ENCODE measurements at places on chromosomes 4 and X.

- DNase-seq = no peak
These were observed 52.2 kb downstream of the ADRA2C start for GRCh38 chr4:3818371-3818770.

GRCh38 chr4:146099585-146099984 is 75.9 kb upstream of the LSM6 start:
- DNase-seq = no peak

DNA sequence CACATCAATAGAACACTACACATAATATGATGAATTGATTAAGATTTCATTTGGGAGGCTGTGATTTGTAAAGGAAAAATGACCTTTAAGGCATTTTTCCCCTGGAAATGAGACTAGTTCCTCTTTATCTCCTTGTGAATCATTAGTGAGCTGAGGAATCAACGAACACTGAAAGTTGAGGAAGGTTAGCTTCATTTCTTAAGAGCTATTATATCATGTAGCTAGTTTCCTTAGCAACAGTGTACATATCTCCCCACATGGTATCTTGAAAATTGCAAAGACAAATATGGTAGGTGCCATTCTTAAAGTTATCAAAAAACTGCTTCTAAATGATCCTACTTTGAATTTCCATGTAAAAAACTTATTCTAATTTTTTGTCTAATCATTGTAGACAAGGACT is 127.5 kb upstream of the NRK start:
- no peak for DNase-seq

DNA sequence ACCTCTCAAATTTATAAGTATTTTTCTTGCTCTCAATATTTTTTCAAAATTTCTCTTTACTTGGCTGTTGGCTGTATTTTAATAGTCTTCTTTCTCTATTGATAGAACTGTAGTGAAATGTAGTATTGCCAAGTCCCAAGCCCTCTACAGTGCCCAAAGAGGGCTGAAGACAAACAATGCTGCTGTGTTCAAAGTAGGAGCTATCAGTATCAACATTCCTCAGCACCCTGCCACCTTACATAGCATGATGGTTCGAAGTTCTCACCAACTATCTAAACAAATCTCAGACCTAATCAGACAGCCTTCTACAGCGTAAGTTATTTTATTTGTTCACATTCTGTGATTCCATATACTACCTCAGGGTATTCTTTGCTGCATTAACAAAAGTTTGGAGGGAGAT is 99.1 kb upstream of the ADAD1 start:
- no peak for DNase-seq

- no peak for DNase-seq
These were observed 885 bp downstream of the CCDC110 start for GRCh38 chr4:185470501-185471195.

DNA sequence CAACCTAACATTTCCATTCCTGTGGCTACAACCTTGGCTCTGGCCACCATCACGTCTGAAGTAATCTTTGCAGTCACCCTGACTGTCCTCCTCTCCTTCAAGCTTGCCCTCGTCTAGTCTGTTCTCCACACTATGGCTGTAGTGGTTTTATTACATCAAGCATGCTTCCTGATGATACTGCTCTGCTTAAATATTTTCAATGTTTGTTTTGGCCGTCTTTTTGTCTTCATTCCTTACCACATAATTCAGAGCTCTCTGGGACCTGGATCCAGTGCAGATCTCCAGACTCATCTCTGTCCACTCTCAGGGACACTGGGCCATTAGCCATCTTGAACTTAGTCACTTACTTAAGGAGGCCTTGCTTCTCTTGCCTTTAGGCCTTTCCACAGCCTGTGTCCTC is 27.7 kb upstream of the FREM3 start:
- no peak for DNase-seq

DNA sequence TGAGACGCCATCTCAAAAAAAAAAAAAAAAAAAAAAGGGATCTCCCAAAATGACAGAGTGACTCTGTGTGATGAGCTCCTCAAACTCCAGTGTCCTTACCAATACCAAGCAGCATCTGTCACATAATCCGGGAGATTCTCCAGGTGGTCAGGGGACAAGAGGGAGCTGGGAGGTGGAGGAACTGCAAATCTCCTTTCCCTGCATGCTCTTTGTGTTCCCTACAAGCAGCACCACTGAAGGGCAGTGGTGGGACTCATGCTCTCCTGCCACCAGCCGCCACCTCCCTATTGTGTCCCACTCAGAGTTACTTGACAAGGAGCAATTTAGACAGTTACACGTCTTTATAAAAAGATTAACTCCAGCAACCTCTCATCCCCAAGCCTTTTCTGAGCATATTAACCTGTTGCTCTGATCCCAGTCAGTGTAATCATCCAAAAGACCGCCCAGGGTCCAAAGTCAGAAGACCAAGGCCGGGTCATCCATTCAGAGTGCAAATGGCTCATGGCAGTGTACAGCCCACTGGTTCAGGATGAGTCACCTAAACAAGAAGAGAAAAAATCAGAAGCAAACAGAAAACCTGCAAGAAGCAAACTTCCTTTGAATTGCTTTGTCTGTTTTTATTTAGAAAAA is 23.6 kb downstream of the MGST2 start:
- no peak for DNase-seq

DNA sequence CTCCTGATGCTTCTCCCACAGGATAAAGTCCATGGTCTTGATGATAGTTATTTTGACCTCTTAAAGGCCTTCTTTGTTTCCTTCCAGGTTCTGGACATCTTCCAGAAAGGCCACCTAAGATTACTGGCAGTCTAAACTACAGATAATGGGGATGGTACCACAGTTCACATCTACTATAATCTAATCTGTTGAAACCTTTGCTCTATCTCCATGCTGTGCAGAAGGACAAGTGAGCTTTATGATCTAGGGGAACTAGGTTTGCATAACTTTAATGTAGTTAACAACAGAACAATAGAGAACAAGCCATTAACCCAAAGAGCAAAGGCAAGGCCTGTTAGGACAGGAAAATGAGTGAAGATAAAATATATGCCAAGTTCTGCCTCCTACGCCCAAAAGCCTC is 103.9 kb upstream of the KLHL13 start:
- DNase-seq = no peak

DNA sequence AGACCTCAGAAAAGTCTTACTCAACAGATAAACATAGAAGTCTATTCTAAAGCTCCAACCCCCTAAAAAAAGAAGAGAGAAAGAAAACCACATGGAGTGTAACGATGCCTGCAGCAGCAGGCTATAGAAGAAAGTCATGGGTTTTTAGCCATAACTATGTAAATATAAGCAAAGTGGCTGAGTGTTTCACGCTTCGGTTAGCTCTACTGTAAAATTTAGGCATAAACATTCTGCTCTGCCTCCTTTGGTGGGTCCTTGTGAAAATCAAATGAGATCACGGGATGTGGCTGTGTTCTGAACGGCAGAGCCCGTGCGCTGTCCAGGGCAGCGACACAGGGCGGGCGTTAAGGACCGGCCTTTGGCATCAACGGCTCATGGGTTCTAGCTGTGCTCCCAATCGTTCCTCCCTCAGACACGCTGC is 78.4 kb downstream of the IRF2 start:
- DNase-seq = no peak

DNA sequence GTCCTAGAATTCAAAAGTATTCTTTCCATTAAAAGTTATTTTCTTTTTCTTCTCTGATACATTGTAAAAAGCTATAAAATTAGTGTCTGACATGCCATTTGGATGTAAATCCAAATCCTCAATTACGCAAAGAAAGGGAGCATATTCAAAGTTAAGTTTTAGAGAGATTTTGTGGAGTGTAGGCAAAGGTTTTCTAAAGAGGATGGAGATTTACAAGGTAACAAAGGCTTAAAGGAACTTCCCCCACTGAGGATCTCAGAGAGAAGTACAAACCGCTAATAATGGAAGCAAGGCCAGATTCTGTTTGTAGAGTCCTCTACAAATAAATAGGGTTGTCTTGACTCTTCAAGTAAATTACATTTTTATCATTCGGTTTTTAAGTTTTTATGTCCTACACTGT is 91.0 kb upstream of the MAPK10 start:
- DNase-seq = no peak

GRCh38 chr4:110155654-110156053 is 42.8 kb downstream of the ELOVL6 start:
- DNase-seq = no peak

DNA sequence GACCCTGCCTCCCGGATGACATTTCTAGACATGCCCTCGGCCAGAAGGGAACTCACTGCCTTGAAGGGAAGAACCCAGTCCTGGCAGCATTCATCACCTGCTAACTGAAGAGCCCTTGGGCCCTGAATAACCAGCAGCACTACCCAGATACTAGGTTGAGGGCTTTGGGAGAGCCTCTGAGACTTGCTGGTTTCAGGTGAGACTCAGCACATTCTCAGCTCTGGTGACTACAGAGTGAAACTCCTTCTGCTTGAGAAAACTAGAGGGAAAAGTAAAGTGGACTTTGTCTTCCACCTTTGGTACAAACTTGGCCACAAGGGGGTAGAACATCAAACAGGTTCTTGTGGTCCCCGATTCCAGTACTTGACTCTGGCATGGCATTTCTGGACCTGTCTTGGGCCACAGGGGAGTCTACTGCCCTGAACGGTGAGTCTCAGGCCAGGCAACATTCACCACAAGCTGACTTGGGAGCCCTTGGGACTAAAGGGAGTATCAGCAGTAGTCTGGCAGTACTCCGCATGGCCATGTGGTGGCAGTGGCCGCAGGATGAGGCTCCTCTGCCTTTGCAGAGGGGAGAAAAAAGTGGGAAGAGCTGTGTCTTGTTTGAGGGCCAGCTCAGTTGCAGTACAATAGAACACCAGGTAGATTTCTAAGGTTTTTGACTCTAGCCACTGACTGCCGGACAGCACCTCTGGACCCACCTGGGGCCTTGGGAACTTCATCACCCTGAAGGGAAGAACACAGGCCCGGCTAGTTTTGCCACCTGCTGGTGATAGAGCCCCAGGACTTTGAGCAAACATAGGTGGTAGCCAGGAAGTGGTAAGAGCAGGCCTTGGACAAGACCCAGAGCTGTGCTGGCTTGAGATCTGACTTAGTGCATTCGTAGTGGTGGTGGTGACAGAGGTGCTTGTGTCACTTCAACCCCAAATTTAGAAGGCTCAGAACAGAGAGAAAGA is 414.8 kb downstream of the OPHN1 start:
- no peak for DNase-seq

DNA sequence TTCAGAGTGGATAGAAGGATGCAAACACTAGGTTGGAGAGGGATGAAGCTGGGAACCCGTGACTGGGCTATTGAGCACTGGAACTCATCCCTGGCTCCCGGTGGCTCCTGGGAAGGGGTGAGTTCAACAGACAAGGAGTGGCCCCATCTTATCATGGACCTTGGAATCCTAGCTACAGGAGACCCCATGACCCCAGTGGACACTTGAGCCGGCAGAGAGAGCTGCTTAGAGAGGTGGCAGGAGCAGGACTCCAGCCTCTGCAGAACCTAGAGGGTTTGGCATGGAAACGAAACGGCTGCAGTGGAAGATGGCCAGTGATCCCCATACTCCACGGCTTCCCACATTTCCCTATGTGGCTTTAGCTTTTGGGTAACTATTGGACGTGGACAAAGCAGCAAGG is 205.8 kb upstream of the SPANXN1 start:
- DNase-seq = no peak

DNA sequence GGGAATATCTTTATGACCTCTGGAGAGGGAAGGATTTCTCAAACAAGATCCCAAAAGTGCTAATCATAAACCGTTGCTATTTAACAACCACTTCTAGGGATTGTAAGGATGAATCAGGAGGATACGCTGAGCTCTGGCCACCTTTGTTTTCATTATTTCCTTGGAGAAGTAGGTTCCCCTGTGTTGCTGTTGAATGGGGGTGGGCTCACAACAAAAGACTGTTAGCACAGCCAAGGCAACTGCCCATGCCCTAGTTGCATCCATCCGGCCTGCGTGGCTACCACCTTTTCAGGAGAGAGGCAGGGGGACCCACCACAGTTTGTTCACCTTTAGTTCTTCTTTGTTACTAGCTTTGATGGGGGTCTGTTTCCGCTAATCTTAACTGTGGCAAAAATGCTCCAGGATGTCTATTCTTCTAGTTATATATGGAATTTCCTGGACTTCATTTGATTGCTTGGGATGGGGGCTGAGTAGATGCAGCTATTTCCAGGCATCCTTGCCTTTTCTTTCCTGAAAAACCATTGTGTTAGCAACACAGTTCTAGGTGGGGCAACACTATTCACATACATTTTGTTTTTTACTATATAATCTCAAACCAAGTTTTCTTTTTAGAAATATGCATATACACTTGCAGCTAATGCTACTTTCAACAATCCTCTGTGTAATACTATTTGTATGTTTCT is 95.4 kb downstream of the KDR start:
- DNase-seq = no peak

- no peak for DNase-seq
These were observed 57.0 kb downstream of the DCAF8L1 start for GRCh38 chrX:27924261-27924660.

DNA sequence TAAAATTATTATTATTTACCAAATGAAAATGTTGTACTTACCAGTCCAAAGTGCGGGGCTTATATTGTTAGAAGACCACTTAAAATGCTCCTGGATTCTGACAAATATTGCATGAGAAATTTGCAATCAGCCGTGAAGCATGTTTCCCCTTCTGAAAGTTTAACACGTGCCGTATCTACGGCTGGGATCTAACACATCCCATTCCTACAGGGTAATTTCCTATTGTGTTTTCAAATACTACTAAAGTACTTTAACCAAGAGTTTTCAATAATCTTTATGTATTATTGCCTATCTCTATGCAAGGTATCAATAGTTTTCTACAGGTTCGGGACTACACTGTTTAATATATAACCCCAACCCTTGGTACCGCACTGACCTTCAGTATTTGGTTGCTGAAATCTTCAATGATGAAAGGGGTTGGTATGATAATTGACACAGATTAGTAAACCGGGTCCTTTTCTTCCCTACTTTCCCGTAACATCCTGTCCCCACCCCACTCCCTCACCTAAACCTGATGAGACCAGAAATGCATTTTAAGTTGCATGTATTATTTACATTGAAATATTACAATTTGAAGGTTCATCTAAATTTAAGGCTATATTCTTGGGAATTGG is 795 bp upstream of the BRWD3 start:
- no peak for DNase-seq

DNA sequence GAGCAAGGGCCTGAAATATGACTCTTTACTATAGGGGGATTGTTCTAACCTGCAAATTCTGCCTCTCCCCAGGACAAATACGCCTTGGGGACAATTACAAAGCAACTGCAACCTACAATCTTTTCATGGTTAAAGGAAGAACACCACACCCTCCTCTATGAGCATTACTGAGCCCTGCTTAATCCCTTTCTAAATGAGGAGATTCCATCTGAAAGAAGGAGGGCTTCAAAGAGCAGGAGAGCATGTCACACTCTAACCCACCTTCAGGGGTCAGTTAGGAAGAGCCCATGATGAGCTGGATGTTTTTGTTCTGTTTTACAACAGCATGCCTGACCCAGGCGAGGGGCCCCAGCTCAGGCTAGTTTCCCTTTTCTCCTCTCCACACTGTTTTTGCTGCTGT is 134.0 kb upstream of the ANXA3 start:
- DNase-seq = no peak

GRCh38 chrX:38192007-38192810 is 28.5 kb downstream of the SRPX start:
- DNase-seq = no peak

GRCh38 chr4:82648356-82648755 is 86.6 kb upstream of the TMEM150C start:
- DNase-seq = no peak

Measured in iPS DF 19.7 (cell line).